ENCODE measurements at places on chromosomes 13 and 19. TPM values are rescaled to one million over a fixed set of nuclear protein-coding genes. Genes with fewer than 3 reads are reported as not detected.

The ZNF229 gene
- 9.1 TPM for total RNA-seq

The FFAR2 gene
- not detected for total RNA-seq

The FAM83E gene
- total RNA-seq = 0.94 TPM

The SOHLH2 gene
- not detected for total RNA-seq

The DIRAS1 gene
- under 0.01 TPM for total RNA-seq

Measured in bladder microvascular endothelial cell (primary cell).